ENCODE measurements at places on chromosomes 2 and 18.

DNA sequence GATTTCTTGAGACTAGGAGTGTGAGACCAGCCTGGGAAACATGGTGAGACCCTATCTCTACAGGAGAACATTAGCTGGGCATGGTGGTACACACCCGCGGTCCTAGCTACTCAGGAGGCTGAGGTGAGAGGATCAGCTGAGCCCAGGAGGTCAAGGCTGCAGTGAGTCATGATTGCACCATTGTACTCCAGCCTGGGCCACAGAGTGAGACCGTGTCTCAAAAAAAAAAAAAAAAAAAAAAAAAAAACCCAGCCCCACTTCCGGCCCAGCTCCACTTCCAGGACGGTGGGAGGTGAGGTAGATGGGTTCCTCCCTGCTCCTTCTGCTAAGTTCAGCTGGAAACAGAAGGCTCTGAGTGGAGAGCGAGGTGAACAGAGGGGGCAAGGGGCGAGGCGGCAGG, 41.4 kb upstream of the NFATC1 start:
- H3K27me3 ChIP-seq: no peaks in the 10 kb centered on the region
- H3K4me1 ChIP-seq: no peaks in the 10 kb centered on the region
- no peak for DNase-seq
- H3K27ac ChIP-seq: no peak overlapping the region

GRCh38 chr2:150274108-150274507, 213.4 kb downstream of the RND3 start:
- H3K4me1 ChIP-seq: no peaks in the 10 kb centered on the region
- no peak overlapping the region for H3K27ac ChIP-seq
- H3K27me3 ChIP-seq: no peaks in the 10 kb centered on the region
- no peaks in the 10 kb centered on the region for H3K36me3 ChIP-seq
- no peak overlapping the region for H3K4me3 ChIP-seq
- no peak for DNase-seq

DNA sequence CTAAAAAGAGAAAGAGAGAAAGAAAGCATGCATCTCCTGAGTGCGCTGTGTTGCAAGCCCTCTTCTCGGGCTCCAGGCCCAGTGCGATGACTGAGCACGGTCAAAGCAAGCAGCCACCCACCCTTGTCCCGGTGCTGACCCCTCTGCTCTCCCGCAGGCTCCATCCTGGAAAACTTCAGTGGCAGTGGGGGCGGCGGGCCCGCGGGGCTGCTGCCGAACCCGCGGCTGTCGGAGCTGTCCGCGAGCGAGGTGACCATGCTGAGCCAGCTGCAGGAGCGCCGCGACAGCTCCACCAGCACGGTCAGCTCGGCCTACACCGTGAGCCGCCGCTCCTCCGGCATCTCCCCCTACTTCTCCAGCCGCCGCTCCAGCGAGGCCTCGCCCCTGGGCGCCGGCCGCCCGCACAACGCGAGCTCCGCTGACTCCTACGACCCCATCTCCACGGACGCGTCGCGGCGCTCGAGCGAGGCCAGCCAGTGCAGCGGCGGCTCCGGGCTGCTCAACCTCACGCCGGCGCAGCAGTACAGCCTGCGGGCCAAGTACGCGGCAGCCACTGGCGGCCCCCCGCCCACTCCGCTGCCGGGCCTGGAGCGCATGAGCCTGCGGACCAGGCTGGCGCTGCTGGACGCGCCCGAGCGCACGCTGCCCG, 252.5 kb downstream of the GLI2 start:
- H3K36me3 ChIP-seq: no peaks in the 10 kb centered on the region
- no peaks in the 10 kb centered on the region for H3K4me1 ChIP-seq
- no peaks in the 10 kb centered on the region for H3K27me3 ChIP-seq
- no peak overlapping the region for H3K27ac ChIP-seq
- no peak for DNase-seq

DNA sequence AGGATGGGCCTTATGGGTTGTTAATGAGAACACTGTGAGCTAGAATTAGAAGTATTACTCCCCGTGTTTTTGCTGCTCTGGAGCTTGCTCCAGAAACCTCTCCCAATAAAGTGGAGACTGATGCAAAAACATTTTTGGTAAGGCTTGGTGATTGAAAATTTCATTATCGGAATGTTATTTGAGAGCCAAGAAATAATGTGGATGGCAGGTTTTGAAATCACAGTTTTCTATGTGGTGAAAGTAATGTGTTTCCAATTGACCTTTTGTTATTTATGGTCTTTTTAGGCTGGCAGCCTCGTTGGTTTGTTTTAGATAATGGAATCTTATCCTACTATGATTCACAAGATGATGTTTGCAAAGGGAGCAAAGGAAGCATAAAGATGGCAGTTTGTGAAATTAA, 5.1 kb downstream of the PLEKHA3 start:
- H3K4me1 ChIP-seq: no peaks in the 10 kb centered on the region
- DNase-seq: no peak
- no peak overlapping the region for H3K4me3 ChIP-seq
- no peaks in the 10 kb centered on the region for H3K36me3 ChIP-seq

GRCh38 chr2:67006373-67006960, 390.7 kb upstream of the ETAA1 start:
- no peak overlapping the region for H3K27ac ChIP-seq
- DNase-seq: no peak
- no peaks in the 10 kb centered on the region for H3K4me1 ChIP-seq
- no peak overlapping the region for H3K4me3 ChIP-seq

- peaks cover 8% of the 10 kb centered on the region for H3K4me1 ChIP-seq
- no peak overlapping the region for H3K27ac ChIP-seq
- DNase-seq: no peak
- H3K4me3 ChIP-seq: peak overlapping the region; percentile 89
- peaks cover 18% of the 10 kb centered on the region for H3K36me3 ChIP-seq
These were observed 136.2 kb downstream of the TMEM247 start for GRCh38 chr2:46615555-46615954.

DNA sequence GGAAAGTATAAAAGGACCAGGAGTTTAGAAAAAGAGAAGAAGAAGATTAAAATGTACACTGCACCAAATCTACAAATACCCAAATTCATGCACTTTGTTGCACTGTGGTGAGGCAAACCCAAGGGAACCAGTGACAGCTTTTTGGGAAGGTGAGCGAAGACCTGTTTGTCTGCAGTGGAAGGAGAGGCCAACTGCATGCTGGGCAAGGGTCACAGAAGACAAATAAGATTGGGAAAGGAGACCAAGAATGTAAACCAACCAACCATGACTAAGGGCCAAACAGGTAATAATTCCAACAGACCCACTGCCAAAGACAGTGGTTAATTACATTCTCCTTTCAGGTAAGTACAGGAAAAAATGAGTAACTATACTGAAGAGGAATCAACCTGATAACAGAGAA, 202.8 kb downstream of the STK39 start:
- H3K27me3 ChIP-seq: no peaks in the 10 kb centered on the region
- H3K4me3 ChIP-seq: no peak overlapping the region
- H3K36me3 ChIP-seq: no peaks in the 10 kb centered on the region
- peaks cover 5% of the 10 kb centered on the region for H3K4me1 ChIP-seq

GRCh38 chr2:69836316-69836715, 6.9 kb downstream of the GMCL1 start:
- peaks cover 26% of the 10 kb centered on the region for H3K4me1 ChIP-seq
- no peaks in the 10 kb centered on the region for H3K27me3 ChIP-seq
- DNase-seq: no peak
- H3K27ac ChIP-seq: no peak overlapping the region
- H3K4me3 ChIP-seq: no peak overlapping the region

DNA sequence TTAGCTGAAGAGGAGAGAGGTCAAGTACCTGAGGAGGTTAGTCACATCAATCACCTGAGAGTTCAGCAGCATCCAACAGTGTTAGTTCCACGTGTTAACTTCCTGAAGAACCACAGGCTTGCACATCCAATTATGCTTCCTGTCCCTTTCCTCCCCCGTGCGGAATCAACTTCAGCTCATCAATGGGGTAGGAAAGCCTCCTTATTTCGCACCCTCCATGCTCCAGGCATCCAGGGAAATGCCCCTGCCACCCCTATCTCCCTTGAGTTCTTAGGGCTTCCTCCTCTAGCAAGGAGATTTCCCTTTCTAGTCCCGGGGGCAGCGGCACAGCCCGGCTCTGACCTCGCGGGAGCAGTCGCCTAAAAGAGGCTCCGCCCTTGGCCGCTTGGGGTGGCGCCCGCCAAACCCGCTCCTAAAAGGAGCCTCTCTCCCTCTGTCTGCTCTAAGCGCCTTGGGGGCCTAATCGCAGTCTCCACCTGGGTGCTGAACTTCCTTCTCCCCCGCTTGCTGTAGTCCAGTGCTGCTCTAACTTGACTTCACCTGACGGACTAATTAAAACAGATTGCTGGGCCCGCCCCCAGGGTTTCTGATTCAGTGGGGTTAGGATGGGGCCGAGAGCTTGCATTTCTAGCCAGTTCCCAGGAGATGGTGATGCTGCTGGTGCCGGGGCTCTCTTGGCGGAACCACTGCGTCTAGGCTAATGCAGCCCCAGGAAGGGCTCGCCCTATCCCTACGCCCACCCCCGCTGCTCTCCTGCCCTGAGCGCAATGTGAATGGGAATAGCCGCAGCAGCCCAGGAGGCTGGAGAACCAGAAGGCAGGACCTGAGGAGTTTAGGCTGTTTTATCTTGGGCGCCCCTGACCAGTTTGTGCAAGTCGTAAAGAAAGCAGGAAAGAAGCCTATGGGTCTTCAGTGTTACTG, 3.4 kb upstream of the TET3 start:
- peak overlapping the region; percentile 20 for H3K27ac ChIP-seq
- no peaks in the 10 kb centered on the region for H3K4me1 ChIP-seq
- H3K4me3 ChIP-seq: peak overlapping the region; percentile 20
- no peak for DNase-seq
- no peaks in the 10 kb centered on the region for H3K27me3 ChIP-seq
- no peaks in the 10 kb centered on the region for H3K36me3 ChIP-seq

DNA sequence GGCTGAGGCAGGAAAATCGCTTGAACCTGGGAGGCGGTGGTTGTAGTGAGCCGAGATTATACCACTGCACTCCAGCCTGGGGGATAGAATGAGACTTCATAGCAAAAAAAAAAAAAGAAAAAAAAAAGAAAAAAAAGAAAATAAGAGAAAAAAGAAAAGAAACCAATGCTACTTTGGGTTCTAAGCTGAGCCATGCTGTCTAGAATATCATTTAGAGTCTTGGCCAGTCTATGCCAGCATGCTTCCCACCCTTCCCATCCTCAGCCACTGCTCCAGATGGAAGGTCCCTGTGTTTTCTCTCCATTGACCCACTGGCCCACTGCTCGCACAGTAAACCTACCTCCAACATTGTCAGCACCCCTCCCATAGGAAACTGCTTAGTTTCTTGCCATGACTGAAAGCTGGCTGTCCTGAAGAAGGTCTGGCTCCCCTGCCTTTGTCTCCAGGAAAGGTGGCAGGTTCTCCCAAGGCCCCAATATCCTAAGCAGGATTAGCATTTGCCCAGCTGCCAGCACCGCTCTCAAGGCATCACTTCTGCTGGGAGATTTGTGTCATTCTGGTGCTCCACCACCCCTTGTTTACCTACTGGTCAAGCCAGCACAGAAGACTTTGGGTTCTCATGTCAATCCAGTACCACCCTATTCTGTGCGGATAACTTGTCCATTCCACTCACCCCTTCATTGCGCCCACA, 47.3 kb upstream of the PAPOLG start:
- H3K27me3 ChIP-seq: no peaks in the 10 kb centered on the region
- no peaks in the 10 kb centered on the region for H3K36me3 ChIP-seq
- H3K4me1 ChIP-seq: no peaks in the 10 kb centered on the region
- no peak for DNase-seq
- H3K4me3 ChIP-seq: no peak overlapping the region

DNA sequence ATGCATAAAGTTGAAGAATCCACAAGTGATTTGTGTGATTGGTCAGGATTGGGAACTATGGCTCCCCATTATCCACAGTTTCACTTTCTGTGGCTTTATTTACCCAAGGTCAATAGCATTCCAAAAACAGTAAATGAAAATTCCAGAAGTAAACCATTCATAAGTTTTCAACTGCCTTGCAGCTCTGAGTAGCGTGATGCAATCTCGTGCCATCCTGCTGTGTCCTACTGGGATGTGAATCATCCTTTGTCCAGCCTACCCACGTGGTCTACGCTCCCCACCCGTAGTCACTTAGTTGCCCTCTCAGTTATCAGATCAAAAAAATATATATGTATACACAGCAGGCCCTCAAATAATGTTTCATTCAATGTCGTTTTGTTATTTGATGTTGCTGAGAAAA, 89.0 kb upstream of the DLGAP1 start:
- DNase-seq: no peak
- no peaks in the 10 kb centered on the region for H3K27me3 ChIP-seq
- no peak overlapping the region for H3K27ac ChIP-seq
- no peak overlapping the region for H3K4me3 ChIP-seq

DNA sequence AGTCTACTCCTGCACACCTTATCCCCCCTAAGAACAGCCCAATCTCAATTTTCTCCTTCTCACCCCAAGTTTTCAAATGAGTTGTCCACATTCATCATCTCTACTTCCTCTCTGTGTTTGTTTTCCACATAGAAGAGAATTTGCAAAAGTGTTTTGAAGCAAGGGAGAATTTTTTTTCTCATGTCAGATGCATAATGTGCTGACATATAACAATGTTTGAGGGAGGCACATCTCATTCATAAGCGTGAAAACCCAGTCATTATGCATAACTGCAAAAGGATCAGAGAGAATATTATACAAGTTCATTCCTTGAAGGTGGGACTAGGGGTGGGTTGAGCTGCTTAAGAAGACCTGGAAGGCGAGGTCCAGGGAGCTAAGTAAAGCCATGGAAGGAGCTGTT, 80.8 kb upstream of the SLC1A4 start:
- no peak overlapping the region for H3K27ac ChIP-seq
- H3K36me3 ChIP-seq: no peaks in the 10 kb centered on the region
- no peaks in the 10 kb centered on the region for H3K27me3 ChIP-seq
- DNase-seq: no peak
- H3K4me1 ChIP-seq: no peaks in the 10 kb centered on the region

- H3K4me3 ChIP-seq: no peak overlapping the region
- DNase-seq: no peak
- no peaks in the 10 kb centered on the region for H3K27me3 ChIP-seq
- no peaks in the 10 kb centered on the region for H3K36me3 ChIP-seq
These were observed 20.1 kb downstream of the ST8SIA3 start for GRCh38 chr18:57372444-57372843.

GRCh38 chr2:120546048-120546864, 189.4 kb upstream of the GLI2 start:
- no peaks in the 10 kb centered on the region for H3K27me3 ChIP-seq
- H3K36me3 ChIP-seq: no peaks in the 10 kb centered on the region
- H3K4me1 ChIP-seq: peaks cover 26% of the 10 kb centered on the region

GRCh38 chr2:65366595-65367125, 65.7 kb downstream of the SPRED2 start:
- no peak for DNase-seq
- H3K4me3 ChIP-seq: no peak overlapping the region
- H3K4me1 ChIP-seq: peaks cover 84% of the 10 kb centered on the region
- no peak overlapping the region for H3K27ac ChIP-seq
- no peaks in the 10 kb centered on the region for H3K27me3 ChIP-seq

- no peak overlapping the region for H3K4me3 ChIP-seq
- no peak overlapping the region for H3K27ac ChIP-seq
- no peak for DNase-seq
- H3K27me3 ChIP-seq: no peaks in the 10 kb centered on the region
These were observed 22.7 kb downstream of the GPR55 start for GRCh38 chr2:230902180-230902899.

GRCh38 chr2:233091595-233092375, 31.6 kb downstream of the INPP5D start:
- no peaks in the 10 kb centered on the region for H3K27me3 ChIP-seq
- DNase-seq: no peak
- no peak overlapping the region for H3K27ac ChIP-seq
